ENCODE measurements at places on chromosomes 16 and 17.

GRCh38 chr16:89409161-89409711 lies 81.1 kb downstream of the ANKRD11 start:
- no peak for DNase-seq

DNA sequence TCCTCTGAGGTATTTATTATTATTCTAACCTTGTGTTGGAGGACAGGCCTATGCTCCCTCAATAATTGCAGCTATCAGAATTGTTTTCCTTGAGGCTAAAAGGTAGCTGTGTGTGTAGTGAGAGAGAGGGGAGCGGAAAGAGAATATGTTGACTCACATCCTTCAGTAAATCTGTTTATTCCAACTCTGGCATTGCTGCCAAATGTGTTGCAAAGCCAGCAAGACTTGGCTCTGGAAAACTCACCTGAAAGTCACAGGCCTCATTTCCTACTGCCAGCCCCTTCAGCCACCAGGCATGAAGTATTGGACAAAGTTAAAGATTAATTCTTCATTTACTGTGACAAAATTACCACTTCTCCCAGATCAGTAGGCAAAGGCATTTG lies 9.6 kb downstream of the CA10 start:
- no peak for DNase-seq

- no peak for DNase-seq
These were observed 5.1 kb downstream of the CLEC16A start for GRCh38 chr16:10949424-10949970.

DNA sequence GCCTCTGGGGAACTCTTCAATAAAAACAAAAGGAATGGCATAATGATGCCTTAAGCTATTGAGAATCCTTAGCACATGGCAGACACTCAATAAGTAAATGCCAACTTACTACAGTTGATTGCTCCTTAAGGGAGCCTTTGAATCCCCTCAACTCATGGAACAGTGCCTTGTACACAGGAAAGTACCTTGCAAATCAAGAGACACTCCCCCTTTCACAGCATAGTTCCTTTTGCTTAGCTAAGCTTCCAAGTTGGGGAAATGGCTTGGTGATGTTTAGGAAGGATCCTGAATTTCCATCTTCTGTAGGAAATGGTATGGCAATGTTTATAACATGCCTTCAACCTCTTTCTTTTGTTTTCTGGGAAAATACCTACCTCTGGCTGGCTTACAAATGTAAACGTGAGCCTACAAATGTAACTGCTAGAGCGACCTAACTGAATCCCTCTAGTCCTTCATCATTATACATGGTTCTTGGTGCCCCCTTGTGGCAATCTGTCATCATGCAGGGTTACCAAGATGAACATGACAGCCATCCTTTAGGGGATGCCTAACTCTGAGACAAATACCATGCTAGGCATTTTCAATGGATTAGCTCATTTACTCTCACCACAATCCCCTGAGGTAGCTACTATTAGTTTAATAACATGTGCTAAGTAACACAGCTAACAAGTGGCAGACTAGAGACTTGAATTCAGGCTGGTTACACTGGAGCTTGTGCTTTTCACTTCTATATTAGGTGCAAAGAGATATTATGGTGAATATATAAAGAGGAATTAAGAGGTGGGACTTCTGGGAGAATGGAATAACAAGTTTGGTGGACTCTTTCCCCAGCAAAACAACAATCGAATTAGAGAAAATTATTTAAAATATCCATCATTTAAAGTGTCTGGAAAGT lies 65.0 kb downstream of the MMD start:
- no peak for DNase-seq

DNA sequence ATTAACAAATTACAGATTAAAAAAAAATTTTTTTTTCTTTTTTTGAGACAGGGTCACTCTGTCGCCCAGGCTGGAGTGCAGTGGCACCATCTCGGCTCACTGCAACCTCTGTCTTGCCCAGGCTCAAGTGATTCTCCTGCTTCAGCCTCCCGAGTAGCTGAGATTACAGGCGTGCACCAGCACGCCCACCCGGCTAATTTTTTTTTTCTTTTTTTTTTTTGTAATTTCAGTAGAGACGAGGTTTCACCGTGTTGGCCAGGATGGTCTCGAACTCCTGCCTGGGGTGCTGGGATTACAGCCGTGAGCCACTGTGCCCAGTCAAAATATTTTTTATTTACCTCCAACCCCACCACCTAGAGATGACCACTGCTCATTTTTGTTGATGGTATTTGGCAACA lies 25.5 kb downstream of the ACTG1 start:
- DNase-seq = no peak

- DNase-seq = no peak
These were observed 154.9 kb downstream of the SHCBP1 start for GRCh38 chr16:46466239-46466638.

DNA sequence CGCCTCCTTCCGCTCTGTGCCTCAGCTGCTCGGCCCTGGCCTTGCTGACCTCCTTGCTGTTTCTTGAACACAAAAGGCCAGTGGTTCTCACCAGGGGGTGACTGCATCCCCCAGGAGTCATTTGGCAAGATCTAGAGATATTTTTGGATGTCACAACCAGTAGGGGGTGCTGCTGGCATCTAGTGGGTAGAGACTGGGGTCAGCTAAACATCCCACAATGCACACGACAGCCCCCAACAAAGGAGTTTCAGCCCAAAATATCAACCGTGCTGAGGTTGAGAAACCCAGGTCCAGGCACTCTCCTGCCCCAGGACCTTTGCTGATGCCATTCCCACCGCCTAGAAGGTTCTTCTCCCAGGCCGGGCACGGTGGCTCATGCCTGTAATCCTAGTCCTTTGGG lies 39.7 kb downstream of the ABCC6 start:
- DNase-seq = no peak
